Natural killer cell (primary cell): ENCODE measurements at places on chromosomes 12 and 14. TPM values are rescaled to one million over a fixed set of nuclear protein-coding genes. Genes with fewer than 3 reads are reported as not detected.

FZD10 gene
- total RNA-seq, result not detected

NUBPL gene
- total RNA-seq, result 8.5 TPM

DNA sequence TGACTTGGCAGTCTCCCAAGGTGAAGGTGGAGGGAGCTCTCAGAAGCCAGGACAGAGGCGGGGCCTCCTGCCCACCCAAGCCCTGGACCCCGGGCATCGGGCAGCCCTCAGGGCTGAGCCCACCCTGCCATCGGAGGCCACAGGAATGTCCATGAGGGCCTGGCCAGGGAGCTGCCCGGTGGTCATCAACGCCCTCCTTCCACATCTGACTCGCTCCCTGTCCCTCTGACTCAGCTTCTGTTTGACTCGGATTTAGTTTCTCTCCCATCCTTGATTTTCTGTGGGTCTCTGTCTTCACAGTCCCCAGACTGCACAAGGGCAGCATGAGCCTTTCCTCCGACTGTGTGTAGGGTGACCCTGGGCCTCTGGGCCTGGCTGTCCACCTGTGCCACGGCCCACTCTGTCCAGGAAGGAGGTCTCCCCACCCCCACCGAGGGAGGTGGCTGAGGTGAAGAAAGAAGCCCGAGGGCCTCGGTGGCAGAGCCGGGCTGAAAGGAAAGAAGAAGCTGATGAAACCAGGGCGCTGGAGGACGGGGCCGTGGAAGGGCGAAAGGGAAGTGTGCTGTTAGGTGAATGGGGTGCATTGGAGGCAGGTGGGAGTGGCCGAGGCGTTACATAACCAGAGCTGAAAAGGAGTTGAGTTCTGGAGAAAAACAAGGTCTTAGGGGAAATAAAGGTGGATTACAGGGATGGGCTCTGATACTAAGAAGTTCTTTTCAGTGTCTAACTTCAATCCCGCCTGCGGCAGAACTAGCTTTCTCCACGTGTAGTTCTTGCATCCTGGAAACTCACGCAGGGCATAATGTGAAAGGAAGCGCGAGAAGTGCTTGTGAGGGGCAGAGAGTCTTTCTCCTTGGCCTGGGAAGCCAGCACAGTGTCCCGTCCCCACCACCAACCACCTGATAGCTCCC, 16.7 kb upstream of the TMEM106C start:
- H3K27ac ChIP-seq, result no peak overlapping the region
- peaks cover 12% of the 10 kb centered on the region for H3K4me1 ChIP-seq
- no peaks in the 10 kb centered on the region for H3K36me3 ChIP-seq
- H3K27me3 ChIP-seq, result peaks cover 24% of the 10 kb centered on the region
- H3K4me3 ChIP-seq, result no peak overlapping the region

GRCh38 chr12:121858662-121859572, at the start of gene HPD:
HPD (minus strand) TSS chr12:121858859; CDS start chr12:121858823, 36 bp downstream.
- no peaks in the 10 kb centered on the region for H3K27me3 ChIP-seq
- no peak for DNase-seq
- H3K4me1 ChIP-seq, result peaks cover 9% of the 10 kb centered on the region
- H3K27ac ChIP-seq, result no peak within 1 kb of the TSS
- H3K4me3 ChIP-seq, result no peak within 1 kb of the TSS

TAS2R30 gene
- total RNA-seq, result 6.9 TPM

DNA sequence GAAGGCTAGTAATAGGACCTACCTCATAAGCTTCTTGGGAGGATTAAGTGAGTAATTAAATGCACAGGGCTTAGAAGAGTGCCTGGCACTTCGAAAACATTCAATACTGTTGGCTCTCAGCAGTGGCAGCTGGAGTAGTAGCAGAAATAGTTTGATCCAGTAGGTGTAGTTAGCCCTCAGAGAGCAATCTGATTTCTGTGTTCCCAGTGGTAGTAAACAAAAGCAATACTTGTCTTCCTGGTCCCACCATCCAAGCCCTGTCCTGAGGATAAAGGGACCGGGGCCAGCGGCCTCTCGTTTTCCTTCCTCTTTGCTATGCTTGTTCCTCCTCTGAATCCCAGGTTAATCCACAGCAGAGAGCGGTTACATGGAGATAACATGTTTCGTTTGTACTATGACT, 131.6 kb downstream of the SAMD4A start:
- no peak overlapping the region for H3K27ac ChIP-seq
- H3K4me1 ChIP-seq, result no peaks in the 10 kb centered on the region
- no peak for DNase-seq
- H3K4me3 ChIP-seq, result no peak overlapping the region
- H3K36me3 ChIP-seq, result no peaks in the 10 kb centered on the region

GRCh38 chr12:105025890-105026289, 39.8 kb downstream of the NOPCHAP1 start:
- no peak for DNase-seq
- no peak overlapping the region for H3K4me3 ChIP-seq
- no peaks in the 10 kb centered on the region for H3K36me3 ChIP-seq
- H3K27ac ChIP-seq, result no peak overlapping the region
- no peaks in the 10 kb centered on the region for H3K4me1 ChIP-seq

GRCh38 chr12:108637222-108637971, 3.7 kb upstream of the SELPLG start:
- peak overlapping the region; percentile 9 for H3K27ac ChIP-seq
- peaks cover 68% of the 10 kb centered on the region for H3K4me1 ChIP-seq

GRCh38 chr12:94570161-94570560, 80.2 kb downstream of the TMCC3 start:
- peaks cover 12% of the 10 kb centered on the region for H3K36me3 ChIP-seq
- no peak overlapping the region for H3K4me3 ChIP-seq
- H3K27me3 ChIP-seq, result no peaks in the 10 kb centered on the region
- no peaks in the 10 kb centered on the region for H3K4me1 ChIP-seq

NDUFA12 gene
- 69.6 TPM for total RNA-seq

SIX4 gene
- not detected for total RNA-seq

- no peak for DNase-seq
- H3K4me1 ChIP-seq, result no peaks in the 10 kb centered on the region
- no peak overlapping the region for H3K4me3 ChIP-seq
- no peak overlapping the region for H3K27ac ChIP-seq
- H3K36me3 ChIP-seq, result no peaks in the 10 kb centered on the region
Measured at GRCh38 chr12:79524507-79525148, 166.1 kb downstream of the PAWR start.

- peaks cover 21% of the 10 kb centered on the region for H3K36me3 ChIP-seq
- H3K27me3 ChIP-seq, result no peaks in the 10 kb centered on the region
- no peak overlapping the region for H3K27ac ChIP-seq
- no peak overlapping the region for H3K4me3 ChIP-seq
Measured at GRCh38 chr12:89421092-89421835, 69.0 kb upstream of the DUSP6 start.

- no peak for DNase-seq
- peaks cover 33% of the 10 kb centered on the region for H3K4me1 ChIP-seq
- no peaks in the 10 kb centered on the region for H3K36me3 ChIP-seq
- H3K27ac ChIP-seq, result no peak overlapping the region
- H3K4me3 ChIP-seq, result no peak overlapping the region
Measured at GRCh38 chr14:103107941-103108748, 13.6 kb downstream of the EXOC3L4 start.

FAR2 gene
- total RNA-seq, result 3.5 TPM

DNA sequence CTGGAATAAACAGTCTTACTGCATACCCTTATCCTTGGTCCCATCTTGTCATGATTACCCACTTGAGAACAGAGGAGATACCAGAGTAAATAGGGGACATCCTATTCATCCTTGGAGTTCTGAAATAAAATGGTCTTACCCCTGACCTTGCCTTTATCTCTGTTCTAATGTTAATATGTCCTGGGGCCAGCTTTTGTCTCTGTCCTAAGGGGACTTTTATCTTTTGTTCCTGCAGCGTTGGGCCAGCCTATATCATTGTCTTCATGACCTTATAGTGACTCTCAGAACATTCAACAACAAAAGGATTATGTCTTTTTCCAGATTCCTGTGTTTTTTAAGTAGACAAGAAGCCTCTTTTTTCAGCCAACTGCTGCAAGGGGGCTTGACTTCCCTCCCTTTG, 1057.5 kb downstream of the LRFN5 start:
- no peaks in the 10 kb centered on the region for H3K36me3 ChIP-seq
- H3K27me3 ChIP-seq, result no peaks in the 10 kb centered on the region
- no peak overlapping the region for H3K27ac ChIP-seq

DNA sequence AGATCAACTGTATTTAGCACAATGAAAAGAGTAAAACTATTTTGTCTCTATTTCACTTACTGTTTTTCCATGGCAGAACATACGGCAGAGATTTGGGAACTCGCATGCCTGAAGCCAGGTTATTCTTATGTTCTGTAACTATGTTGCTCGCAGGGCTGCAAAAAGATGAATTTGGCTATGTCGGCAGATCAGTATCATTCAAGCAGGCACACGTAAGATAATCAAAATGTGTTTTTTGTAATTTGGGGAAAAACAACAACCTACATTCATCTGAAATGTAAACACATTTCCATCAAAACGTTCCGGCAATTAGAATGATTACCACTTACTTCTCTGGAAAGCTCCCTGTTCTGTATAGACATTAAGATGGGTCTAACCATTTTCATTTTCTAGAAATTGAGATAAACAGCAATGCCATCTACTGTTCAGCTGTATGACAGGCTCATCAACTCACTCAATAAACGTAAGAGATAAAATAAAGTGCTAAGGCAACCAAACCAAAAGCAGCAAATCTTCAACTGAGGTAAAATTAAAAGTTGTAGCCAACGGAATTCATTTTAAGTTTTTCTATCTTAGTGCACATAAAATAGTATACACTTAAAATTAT, 13.0 kb downstream of the GTSF1 start:
- H3K27ac ChIP-seq, result no peak overlapping the region
- DNase-seq, result no peak
- H3K27me3 ChIP-seq, result peaks cover 8% of the 10 kb centered on the region
- H3K4me1 ChIP-seq, result no peaks in the 10 kb centered on the region
- no peak overlapping the region for H3K4me3 ChIP-seq
- no peaks in the 10 kb centered on the region for H3K36me3 ChIP-seq

DNA sequence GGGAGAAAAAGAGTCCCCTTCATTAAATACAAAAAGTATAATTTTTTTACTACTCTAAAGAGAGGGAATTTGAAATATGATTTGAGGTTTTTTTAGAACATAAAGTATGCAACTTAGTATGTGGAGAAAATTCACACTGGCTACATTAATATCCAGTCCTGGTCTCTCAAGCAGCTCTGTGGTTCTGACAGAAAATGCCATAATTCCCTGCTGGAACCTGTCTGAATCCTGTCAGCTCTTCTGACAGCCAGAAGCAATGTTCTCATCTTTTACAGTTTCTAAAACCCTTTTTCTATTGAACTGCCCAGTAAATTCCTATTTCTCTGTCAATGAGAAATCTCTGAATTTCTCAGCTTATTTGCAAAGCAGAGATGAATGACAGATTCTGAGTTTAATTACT, 13.4 kb upstream of the NOVA1 start:
- DNase-seq, result no peak
- no peaks in the 10 kb centered on the region for H3K27me3 ChIP-seq
- no peaks in the 10 kb centered on the region for H3K4me1 ChIP-seq
- H3K36me3 ChIP-seq, result no peaks in the 10 kb centered on the region
- H3K4me3 ChIP-seq, result no peak overlapping the region

GRCh38 chr12:109696485-109697269, 16.9 kb upstream of the FAM222A start:
- DNase-seq, result no peak
- no peak overlapping the region for H3K4me3 ChIP-seq
- no peaks in the 10 kb centered on the region for H3K4me1 ChIP-seq
- H3K36me3 ChIP-seq, result no peaks in the 10 kb centered on the region
- no peak overlapping the region for H3K27ac ChIP-seq
- H3K27me3 ChIP-seq, result no peaks in the 10 kb centered on the region

DNA sequence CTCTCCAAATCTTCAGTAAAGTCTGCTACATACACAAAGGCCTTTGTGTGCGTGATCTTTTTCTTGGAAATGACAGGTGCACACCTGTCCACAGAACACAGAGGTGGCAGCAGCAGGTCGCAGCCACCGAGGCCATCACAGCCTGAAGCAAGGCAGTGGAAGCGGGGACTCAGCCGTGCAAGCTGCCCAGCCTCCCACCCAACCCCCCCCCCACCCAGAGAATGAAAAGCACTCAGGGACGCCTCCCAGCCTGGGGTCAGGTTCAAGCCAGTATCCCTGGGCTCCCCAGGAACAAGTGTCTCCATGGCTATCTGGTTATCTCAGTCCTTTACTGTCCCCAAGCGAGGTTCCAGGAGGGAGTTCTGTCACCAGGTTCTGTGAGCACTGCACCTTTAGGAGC, 31.2 kb upstream of the TSPAN9 start:
- no peak overlapping the region for H3K4me3 ChIP-seq
- H3K4me1 ChIP-seq, result peaks cover 3% of the 10 kb centered on the region
- no peaks in the 10 kb centered on the region for H3K36me3 ChIP-seq
- H3K27me3 ChIP-seq, result no peaks in the 10 kb centered on the region
- H3K27ac ChIP-seq, result no peak overlapping the region

HOXC13 gene
- total RNA-seq, result not detected

DNA sequence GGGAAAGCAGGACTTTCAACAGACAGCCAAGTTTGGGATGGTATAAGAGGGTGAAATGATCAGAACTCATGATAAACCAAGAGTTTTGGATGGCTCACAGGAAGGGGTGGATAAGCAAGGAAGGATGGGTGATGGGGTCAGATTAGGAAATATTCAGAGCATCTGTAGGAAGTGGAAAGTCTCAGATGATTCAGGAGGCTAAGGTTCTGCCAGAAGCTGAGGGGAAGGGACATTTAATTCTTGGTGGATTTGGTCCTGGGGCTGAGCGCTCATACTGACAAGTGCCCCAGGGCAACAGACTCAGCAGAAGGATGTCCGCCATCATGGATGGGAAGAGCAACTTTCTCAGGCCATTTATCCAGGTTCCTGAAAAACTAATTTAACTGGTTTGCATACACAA, 28.4 kb upstream of the BDKRB2 start:
- H3K4me1 ChIP-seq, result no peaks in the 10 kb centered on the region
- no peak for DNase-seq
- H3K27ac ChIP-seq, result no peak overlapping the region
- no peaks in the 10 kb centered on the region for H3K36me3 ChIP-seq

DNA sequence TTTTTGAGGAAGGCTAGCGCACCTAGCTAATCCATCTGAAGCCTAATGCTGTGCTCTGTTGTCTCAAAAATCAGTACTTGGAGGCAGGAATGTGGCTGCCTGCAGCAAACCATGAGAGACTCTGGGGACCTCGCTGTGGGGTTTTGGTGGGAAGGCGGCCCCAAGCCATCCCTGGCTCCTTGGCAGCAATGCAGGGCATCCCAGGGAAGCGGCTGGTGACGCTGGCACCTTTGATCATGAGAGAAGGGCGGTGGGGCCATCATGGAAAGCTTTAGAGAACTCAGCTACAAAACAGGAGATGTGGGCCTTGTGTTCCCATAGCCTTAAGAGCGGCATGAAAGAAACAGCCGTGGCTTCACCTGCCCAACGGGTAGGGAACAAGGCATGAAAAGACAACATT, 101.1 kb upstream of the SFSWAP start:
- H3K27me3 ChIP-seq, result no peaks in the 10 kb centered on the region
- DNase-seq, result no peak
- peaks cover 40% of the 10 kb centered on the region for H3K4me1 ChIP-seq
- H3K36me3 ChIP-seq, result no peaks in the 10 kb centered on the region

- H3K27ac ChIP-seq, result no peak overlapping the region
- no peaks in the 10 kb centered on the region for H3K27me3 ChIP-seq
- H3K36me3 ChIP-seq, result no peaks in the 10 kb centered on the region
- H3K4me1 ChIP-seq, result no peaks in the 10 kb centered on the region
- no peak overlapping the region for H3K4me3 ChIP-seq
Measured at GRCh38 chr14:100032738-100033137, 32.5 kb upstream of the EVL start.
